ENCODE measurements at places on chromosomes 7 and 10. TPM values are rescaled to one million over a fixed set of nuclear protein-coding genes. Genes with fewer than 3 reads are reported as not detected.

DNA sequence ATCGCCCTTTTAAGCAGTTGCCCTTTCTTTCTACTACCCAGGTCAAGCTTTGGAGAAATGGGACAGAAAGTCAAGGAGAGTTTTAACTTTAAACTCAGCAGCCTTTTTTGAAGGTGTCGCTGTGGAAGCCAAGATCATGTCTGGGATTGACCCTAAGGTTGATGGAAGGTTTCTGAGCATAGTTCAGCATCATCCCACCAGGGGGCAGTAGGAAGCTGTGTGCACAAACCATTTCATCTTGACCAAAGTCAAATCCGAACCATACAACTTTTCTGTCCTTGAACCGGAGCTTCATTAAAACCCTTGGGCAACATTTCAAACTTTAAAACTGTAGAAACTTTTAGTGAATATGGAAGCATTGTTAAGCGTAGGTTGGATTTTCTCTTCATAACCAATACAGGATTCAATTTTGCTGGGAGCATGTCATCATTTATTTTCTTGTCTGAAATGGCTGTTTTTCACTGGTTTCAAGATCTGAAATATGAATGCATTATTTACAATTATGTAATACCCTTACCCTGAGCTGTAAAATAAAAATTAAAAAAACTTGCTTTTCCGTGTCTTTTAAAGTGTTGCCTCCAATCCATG, 214.4 kb upstream of the KIAA1217 start:
- peak; percentile 27 for DNase-seq

SLC29A4 gene
- 0.50 TPM for total RNA-seq

DNA sequence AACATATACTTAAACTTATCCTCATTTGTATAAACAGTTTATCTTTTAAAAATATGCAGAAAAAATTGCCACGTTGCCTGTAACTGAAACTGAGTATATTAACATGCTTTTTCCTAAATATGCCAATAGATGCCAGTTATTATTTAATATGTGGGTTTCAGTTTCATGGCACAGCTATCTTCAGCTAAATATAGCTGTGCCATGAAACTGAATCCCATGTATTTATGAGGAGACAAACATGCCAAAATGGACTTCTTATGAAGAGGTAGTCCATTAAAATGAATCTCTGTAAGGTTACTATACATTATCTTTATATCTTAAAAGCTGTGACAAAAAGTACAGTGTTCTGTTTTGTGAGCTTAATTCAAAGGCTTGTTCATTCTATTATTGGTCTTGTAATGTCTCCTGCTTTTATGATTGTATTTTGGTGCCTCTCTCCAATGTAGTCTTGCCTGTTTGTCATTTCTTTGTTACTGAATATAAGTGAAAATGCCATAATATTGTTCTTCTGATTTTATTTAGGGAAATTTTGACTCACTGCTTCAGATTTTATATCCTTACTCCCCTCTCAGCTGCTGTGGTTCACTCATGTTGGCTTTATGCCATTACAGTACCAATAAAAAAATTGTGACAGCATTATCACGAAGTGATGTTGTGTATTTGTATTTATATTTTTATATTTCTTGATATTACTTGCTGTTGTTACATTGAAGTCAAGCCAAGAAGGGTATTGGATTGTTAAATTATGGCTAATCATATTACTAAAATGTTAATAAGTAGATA, 34.3 kb upstream of the CACNA2D1 start:
- DNase-seq: no peak

DNA sequence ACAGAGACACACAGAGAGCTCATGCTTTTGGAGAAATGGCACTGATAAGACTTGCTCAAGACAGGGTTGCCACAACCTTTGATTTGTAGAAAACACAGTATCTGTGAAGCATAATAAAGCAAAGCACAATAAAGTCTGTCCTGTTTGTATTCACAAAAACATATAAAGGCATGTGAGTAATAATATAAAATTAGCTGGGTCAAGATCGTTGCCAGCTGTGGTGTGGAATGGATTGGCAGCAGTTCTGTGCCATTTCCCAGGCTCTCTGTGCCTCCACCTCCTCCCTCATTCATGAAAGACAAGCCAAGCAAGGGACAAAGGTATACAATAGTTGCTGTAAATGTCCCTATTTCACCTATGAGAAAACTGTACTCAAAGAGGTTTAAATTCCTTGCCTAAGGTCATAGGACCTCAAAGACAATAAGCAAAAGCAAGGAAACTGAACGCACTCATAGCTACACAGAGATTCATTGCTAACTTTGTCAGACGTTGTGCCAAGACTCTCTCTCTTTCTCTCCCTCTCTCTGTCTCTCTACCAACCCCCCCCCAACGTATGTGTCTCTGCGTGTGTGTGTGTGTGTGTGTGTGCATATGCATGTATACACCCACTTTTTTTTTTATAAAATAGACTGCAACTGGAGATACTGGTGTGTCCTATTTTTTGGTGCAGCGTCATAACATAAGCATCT, 31.8 kb downstream of the CHST3 start:
- no peak for DNase-seq

Data from activated CD4-positive, alpha-beta T cell treated with anti-CD3 and anti-CD28 coated beads, Interleukin-2, amount 10 ng/mL, durations not matched to agents 7 days and 5 days (primary cell).